ENCODE measurements at places on chromosomes 12 and 14.

DNA sequence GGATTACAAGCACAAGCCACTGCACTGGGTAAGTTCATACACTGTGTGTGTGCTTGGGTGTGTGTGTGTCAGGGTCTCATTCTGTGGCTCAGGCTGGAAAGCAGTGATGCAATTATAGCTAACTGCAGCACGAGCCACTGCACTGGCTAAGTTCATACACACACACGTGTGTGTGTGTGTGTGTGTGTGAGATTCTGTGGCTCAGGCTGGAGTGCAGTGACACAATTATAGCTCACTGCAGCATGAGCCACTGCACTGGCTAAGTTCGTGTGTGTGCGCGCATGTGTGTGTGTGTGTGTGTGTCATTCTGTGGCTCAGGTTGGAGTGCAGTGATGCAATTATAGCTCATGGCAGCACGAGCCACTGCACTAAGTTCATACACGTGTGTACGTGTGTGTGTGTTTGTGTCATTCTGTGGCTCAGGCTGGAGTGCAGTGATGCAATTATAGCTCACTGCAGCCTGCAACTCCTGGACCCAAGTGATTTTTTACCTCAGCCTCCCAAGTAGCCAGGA is 85.4 kb downstream of the HECTD1 start:
- no peak for DNase-seq

DNA sequence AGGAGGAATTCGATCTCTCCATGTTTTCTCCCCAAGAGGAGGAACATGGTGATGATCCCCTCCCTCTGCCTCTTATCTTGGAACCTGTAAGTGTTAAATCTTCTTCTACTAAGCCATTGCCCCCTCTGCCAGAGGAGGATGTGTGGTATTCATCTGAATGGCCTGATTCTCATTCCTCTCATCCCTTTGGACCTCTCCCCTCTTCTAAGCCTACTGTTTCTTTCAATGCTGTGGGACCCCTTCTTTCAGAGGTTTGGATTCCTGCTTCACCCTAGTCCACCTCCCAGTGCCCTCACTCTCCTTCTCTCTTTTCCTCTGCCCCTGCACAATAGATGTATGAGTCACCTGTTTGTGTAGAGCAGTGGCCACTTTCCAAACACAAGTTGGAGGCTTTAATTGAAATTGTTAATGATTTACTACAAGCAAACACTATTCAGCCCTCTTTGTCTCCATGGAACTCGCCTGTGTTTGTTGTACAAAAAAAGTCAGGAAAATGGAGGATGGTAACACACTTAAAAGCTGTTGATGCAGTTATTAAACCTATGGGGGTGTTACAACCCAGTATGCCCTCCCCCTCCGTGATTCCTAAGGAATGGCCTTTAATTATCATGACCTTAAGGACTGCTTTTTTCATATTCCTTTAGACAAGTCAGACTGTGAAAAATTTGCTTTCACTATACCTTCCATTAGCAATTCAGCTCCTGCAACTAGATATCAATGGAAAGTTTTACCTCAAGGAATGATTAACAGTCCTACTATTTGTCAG is 192.1 kb upstream of the ALG10B start:
- DNase-seq, result no peak

- no peak for DNase-seq
Measured at GRCh38 chr12:124695861-124696260, 128.4 kb upstream of the NCOR2 start.

DNA sequence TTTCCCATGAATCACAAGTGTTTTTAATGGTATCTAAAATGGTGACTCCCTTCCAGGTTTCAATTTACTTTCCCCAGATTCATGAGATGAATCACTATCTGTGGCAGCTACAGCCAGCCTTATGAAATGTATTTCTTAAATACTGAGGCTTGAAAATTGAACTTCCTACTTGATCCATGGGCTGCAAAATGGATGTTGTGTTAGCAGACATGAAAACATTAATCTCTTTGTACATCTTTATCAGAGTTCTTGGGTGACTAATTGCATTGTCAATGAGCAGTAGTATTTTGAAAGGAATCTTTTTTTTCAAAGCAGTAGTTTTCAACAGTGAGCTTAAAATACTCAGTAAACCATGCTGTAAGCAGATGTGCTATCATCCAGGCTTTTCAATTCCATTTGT is 250.8 kb downstream of the SLC6A15 start:
- DNase-seq, result no peak

GRCh38 chr12:126538888-126539287 is 1473.7 kb downstream of the AACS start:
- no peak for DNase-seq
